Occipital lobe (tissue), 3 donors: ENCODE measurements at places on chromosomes 13 and 19.

GRCh38 chr13:83221256-83221655 lies 661.0 kb downstream of the SLITRK1 start:
- no peak for DNase-seq

GRCh38 chr19:19224852-19225494 lies 13.2 kb downstream of the NCAN start:
- no peak for DNase-seq

GRCh38 chr19:39497996-39498797 lies 550 bp upstream of the DLL3 start:
- DNase-seq: no peak

DNA sequence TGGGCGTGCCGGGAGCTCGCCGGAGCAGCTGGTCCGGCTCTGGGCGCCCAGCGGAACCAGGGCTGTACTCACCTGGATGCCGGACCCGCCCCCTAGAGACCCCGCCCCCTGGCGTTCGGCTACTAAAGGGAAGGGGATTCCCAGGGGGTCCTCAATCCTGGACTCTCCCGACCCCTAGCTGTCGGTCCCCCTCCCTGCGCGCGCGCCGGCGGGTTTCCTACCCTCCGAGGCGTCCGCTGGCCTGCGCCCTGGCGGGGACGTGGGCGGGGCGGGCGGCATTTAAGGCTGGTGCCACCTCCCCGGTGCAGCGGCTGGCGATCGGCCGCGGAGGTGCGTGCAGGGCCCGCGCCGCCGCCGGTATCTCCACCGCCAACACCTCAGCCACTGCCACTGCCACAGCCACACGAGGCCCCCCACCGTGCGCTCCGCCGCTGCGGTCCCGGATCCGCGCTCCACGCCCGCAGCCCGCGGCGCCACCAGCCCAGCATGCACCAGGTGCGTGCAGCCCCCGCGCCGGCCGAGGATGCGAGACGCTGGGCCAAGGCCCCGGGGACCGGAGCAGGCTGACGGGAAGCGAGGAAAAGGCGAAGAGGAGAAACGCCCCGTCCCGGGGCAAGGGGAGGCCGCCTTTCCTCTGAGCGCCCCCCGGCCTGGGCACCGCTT lies at the start of gene ATP12A:
Gene ATP12A, plus strand, starts transcription at position 151 of the 663 bp plus-strand sequence. Its CDS starts 336 bp downstream, at position 487.
- DNase-seq: no peak

DNA sequence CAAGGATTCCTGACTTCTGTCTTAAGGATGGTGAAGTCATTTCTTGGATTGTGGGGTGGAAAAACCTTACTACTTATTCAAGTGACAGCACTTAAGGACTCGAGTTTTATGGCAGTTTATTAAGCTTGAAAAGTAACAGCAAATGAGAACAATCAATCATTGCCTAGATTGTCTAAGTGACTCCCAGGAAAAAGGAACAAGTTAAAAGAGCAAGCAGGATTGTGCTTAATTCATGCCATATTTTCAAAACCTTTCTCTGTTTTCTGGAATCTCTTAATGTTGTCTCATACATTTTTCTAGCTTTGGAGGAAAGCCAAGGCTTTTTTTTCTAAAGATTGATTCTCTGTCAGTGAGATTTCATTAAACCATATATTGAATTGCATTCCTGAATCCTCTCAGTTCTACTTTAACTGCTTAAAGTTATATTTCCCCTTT lies 236.2 kb upstream of the HTR2A start:
- no peak for DNase-seq

- DNase-seq: no peak
These were observed 33.0 kb downstream of the CYP4F2 start for GRCh38 chr19:15864824-15865223.

DNA sequence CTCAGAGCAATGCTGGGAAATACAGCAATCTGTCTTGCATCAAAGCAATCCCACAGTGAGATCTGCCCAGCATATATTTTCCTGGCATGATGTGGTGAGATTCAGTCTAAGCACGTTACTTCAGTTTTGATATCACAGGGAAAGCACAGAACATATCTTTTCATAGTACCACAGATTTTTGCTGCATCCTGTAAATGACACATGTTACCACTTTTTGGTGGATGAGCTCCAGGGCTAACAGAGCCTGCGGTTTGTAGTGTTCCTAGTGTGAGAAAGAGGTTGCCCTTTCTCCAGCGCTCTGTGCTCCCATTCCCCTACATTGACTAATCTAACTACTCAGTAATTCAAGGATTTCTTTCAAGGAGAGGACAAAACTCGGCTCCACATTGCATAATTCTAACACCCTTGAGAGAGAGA lies 409.0 kb downstream of the GPC6 start:
- no peak for DNase-seq

GRCh38 chr13:79246578-79246949 lies 159.5 kb downstream of the RBM26 start:
- DNase-seq: no peak

DNA sequence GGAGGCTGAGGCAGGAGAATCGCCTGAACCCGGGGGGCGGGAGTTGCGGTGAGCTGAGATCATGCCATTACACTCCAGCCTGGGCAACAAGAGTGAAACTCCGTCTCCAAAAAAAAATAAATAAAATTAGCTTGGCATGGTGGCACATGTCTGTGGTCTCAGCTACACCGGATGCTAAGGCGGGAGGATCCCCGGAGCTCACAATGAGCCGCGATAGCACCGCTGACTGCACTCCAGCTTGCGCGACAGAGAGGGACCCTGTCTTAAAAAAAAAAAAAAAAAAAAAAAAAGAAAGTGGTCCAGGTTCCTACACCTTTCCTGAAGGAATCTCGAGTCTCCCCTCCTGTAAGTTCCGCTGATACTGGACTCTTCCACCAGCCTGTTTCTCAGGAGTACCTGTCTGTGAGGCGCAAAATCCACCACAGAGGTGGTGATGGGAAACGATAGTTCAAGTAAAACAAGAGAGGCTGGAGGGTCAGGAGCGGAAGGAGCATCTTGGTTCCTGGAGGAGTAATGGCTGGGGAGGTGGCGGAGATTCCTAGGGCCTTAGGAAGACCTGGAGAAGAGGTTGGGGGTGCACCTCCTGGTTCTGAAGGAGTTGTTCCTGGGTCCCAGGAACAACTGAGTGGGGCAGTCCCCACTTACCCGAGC lies 471 bp downstream of the FUT1 start:
- no peak for DNase-seq

DNA sequence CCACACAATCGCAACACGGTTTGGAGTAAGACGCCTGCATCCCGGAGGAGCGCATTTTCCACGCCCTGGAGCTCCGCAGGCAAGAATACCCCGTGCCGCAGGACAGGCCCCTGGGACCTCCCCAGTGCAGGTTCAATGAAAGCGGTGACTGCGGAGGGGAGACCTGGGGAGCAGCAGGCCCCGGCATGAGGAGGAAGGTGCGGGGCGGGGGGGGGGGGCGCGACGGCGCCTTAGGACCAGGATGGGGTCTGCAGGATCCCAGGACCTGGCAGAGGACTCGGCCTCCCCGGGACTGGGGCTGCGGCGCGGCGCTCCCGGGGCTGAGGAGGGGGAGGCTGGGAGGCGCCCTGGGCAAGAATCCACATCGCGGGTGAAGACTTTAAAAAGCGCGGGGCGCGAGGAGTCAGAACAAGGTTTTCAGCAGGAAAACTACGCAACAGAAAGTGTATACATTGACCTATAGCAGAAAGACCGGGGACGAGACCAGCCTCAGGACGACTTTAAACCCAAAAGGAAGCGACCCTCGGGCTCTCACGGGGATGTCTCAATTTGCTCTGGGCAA lies 432 bp downstream of the ZNF611 start:
- no peak for DNase-seq

- no peak for DNase-seq
These were observed 29.9 kb upstream of the IRS2 start for GRCh38 chr13:109816112-109816807.

DNA sequence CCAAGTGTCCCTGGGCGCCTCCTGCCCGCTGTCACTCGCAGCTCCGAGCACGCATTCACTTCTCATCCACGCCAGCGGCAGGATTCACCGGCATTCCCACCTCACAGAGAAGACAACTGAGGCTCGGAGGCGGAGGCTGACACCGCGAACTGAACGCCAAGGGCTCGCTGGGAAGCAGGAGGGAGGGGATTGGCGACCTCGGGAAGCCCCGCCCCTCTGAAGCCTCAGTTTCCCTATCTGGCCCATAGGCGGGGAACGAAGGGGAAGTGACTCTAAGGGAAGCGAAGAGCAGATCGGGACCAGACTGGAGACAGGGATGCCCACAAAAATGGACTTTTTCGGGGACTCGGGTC lies 256 bp downstream of the MICOS13 start:
- DNase-seq: peak; percentile 71

DNA sequence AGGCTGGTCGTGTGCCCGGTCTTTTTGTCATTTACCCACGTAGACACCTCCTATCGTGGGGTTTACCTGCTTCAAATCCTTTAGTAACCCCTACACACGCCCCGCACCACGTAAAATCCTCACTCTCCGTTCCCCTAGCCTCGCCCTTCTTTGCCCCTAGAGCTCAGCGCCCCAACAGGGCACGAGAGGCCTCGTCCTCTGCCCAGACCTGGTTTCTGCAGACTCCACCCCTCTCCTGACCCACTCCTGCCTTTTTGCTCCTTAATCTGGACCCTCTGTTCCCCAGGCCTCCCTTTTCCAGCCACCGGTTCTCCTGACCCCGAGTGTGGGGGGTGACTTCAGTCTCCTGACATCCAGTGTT lies 412 bp downstream of the ZNF528 start:
- DNase-seq: no peak

DNA sequence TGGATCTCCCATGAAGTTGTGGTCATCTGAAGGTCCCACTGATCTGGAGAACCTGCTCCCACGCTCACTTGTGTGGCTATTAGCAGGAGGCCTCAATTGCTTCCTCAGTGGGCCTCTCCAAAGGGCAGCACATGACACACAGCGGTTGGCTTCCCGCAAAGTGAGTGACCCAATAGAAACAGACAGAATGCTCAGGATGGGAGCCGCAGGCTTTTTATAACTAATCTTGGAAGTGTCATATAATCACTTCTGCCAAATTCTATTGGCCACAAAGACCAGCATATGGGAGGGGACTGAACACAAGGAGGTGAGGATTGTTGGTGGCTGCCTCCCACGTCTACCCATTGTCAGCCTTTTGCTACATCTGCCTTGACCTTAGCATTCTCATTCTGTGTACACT lies 22.1 kb upstream of the EHD2 start:
- DNase-seq: no peak

GRCh38 chr13:61857198-61857597 lies 441.5 kb upstream of the PCDH20 start:
- no peak for DNase-seq

DNA sequence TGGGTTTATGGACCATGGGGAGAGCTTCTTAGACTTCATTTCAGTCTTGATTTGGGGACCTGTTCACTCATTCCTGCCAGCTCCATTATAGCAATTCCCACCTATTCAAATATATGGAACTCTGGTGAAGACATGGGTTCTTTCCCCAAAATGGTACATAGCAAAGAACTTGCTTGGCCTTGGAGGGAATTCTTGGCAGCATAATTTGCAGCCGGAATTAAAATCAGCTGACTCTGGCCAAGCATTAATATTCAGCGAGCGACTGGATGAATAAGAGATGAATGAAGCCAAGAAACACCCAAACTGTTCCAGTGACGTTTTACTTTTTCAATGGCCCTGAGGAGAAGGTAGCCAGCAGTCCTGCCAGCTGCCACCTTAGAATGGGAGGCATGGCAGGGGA lies 88.4 kb upstream of the SOX1 start:
- DNase-seq: no peak

DNA sequence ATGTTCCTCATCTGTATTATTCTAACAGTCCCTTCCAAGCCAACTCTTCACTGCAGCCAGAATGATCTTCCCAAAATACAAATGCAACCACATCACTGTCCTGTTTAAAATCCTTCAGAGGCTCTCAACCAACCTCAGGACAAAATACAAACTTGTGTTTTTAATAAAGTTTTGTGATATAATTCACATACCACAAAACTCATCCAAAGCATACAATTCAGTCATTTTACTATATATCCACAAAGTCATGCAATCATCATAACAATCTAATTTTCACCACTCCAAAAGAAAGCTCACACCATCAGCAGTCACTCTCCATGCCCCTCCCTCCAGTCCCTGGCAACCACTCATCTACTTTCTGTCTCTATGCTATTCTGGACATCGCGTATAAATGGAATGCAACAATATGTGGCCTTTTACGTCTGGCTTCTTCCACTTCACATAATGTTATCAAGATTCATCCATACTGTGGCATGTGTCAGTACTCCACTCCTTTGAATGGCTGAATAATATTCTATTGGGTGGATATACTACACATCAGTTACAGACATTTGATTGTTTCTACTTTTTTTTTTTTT lies 81.7 kb upstream of the DOCK9 start:
- DNase-seq: no peak

DNA sequence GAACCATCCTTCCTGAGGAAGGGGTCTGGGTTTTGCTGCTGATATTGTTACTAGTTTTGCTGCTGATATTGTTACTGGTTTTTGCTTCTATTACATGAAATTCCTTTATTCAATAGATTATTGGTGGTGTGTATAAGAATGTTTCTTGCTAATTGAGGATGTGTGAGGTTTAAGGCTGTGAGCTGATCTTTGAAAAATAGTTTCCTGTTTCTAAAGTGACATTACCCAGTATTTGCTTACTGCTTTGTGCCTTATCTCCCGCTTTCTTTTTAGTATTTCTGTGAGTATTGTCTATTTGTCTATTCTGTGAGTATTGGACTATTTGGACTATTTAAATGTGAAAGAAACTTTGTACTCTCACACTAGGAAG lies 38.2 kb upstream of the C1QTNF9 start:
- no peak for DNase-seq

DNA sequence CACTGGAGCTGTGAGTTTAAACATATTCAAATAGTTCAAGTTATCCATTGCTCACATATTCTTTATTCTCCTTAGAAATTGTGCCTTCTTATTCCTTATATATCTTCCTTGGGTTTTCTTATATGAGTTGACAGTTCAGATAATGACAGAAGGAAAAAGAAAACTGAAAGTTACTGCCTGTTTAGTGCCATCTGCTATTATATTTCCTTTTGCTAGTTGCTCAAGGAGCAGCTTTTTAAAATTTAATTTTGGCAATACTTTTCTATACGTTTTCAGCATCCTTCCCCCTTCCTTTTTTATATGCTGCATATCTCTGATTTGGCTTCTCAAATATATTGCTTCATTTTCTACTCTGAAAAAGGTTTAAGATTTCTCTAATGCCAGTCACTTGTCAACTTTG lies 903.1 kb upstream of the SPRY2 start:
- DNase-seq: no peak

DNA sequence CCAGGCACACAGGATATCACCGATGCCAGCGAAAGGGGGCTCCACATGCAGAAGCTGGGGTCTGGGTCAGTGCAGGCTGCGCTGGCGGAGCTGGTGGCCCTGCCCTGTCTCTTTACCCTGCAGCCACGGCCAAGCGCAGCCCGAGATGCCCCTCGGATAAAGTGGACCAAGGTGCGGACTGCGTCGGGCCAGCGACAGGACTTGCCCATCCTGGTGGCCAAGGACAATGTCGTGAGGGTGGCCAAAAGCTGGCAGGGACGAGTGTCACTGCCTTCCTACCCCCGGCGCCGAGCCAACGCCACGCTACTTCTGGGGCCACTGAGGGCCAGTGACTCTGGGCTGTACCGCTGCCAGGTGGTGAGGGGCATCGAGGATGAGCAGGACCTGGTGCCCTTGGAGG lies 7.2 kb downstream of the NCAN start:
- DNase-seq: no peak

- DNase-seq: peak; percentile 56
These were observed 4.5 kb downstream of the FGF9 start for GRCh38 chr13:21675095-21675991.
